Dermis microvascular lymphatic vessel endothelial cell (primary cell): ENCODE measurements at places on chromosomes 7 and 10. TPM values are rescaled to one million over a fixed set of nuclear protein-coding genes. Genes with fewer than 3 reads are reported as not detected.

- DNase-seq: no peak
Observed at GRCh38 chr10:94038024-94038423, 44.3 kb downstream of the PLCE1 start.

DNA sequence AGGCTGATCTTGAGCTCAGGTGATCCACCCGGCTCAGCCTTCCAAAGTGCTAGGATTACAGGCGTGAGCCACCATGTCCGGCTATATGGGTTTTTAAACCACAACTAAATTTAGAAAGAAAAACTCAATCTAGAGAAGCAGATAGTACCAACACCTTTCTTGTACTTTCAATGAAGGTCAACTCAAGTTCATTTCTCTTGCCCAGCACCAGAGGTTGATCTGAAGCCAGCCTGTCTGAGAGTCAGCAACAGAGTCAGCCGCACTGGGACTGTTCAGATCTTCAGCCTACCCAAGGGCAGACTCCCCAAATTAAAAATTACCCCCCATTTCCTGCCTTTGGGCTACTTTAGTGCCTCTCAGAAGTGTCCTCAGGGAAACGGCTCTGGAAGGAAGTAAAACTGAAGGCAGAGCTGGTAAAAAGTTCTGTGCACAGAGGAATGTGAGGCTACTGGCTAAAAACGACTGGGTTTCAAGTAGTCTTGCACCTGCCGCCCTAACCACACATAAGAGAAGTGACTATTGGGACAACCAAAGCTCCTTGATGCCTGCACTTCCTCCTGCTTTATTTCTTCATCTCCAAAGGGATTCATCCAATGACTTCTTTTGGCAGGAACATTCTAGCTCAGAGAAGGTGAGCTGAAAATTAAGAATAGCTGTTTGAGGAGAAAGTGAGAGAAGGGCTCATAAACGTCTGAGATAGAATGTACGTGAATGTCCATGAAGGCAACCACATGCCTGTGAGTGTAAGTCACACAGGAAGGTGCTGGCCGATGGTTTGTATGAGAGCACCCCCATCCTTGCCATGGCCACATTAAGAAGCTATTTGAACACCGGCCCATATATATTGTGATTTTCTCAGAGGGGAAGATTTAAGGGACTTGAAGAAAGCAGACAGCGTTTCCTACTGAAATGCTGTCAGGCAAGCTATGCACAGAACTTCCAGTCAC is 142.4 kb upstream of the PRR15 start:
- no peak for DNase-seq

GRCh38 chr7:30533886-30534285 is 29.3 kb upstream of the GGCT start:
- DNase-seq: no peak

DNA sequence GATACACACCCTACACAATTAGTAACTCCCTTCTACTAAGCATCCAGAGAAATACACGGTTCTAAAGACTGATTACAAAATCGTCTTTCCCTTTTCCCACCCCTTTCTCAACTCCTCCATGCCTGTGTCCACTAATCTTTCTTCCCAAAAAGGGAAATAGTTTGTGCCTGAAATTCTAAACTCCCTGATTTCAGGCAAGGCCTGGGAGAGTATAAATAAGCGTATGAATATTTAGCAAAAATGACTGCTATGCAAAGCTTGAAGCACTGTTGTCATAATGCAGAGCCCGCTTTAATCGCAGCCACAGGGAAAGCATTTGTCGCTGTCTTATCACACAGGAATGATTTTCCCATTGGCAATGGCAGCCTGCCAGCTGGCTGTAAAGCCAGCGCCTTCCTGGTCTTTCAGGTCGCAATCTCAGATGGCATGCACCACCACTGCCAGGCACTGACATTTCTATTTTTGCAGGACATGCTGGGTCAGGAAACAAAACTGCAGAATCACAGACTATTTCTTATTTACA is 142.9 kb upstream of the PCGF5 start:
- DNase-seq: peak; percentile 83

- no peak for DNase-seq
Observed at GRCh38 chr7:117086788-117087187, 133.5 kb downstream of the ST7 start.

DNA sequence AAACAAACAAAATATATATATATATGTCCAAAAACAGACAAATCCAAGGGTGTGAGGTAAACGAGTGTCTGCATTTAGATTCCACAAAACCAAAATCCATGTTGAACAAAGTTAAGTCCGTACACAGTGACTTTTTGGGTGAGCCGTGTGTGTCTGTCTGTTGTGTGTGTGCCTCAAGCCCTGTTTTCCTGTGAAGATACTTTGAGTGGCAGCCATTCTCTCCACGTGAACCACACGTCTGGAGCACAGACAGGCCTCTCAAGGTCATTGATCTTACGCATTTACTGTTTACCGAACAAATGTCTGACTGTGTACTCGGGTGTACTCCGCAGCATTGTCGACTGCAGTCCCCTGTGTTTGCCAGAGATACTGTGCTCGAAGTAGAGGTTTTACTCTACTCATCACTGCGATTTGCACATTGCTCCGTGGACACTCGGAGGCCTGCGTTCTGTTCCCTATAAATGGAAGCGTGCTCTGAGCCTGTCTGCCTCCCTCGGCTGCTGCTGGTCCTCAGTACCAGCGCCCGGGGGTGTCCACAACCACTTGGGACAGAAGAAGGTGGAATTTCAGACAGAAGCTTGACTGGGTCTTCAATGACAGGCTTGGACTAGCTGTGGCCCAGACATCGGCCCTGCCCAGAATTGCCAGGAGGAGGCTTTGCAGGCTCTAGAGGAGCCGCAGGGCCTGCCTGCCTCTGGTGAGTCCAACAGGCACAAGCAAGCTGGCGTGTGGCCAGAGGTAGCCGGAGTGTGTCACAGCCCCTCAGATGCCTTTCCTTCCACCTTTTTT is 22.1 kb downstream of the CYP17A1 start:
- DNase-seq: peak; percentile 85

DNA sequence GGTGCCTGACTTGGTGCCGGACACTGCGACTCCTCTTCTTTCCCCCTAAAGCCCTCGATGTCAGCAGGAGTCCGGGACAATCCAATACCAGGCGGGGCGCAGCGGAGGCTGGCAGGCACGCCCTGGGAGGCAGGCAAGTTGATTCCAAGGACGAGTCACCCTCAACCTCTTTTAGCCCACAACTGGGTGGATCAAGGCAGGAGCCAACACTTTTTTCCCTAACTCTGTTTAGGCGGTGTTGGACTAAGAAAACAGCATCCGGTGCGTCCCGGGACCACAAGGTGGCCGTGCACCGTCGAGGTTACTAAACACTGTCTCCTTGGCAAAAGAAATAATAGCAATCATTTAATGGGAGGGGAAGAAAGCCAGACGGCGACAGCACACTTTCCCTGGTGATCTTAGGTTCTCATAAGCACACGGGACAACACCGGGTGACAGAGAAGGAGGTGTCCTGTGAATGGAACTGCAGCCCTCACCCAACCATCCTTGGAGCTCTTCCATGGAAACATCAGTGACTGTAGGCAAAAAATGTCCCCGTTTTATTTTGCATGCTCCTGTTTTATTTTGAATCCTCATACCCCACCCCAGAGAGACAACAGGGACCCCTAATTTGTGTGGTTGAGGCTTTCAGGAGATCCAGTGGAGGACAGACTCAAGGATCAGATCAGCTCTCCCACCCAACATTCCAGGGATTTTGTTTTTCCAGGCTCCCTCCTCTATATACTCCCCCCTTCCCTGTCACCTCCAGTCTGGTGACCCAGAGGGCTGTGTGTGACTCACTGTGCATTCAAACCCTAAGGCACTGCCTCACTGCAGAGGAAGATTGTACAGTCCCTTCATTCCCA is 1.3 kb upstream of the CALCR start:
- no peak for DNase-seq

DNA sequence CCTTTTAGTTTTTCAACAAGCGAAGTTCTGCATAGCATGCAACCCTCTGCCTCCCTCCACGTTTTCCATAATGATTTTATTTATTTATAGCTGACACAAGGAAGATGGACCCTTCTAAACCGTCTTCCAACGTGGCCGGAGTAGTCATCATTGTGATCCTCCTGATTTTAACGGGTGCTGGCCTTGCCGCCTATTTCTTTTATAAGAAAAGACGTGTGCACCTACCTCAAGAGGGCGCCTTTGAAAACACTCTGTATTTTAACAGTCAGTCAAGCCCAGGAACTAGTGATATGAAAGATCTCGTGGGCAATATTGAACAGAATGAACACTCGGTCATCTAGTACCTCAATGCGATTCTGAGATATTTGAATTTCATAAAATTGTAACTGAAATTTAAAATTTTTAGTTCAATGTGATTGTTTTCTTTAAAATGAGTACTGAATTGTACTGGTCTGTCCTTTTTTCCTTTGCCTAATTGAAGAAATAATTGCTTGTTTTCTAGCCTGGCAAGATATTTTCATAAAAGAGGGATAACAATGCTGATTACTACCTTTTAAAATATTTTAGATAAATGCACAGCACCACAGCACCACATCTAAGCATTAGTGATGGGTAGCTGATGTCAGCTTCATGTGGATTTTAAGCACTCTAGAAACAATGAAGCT is 41.5 kb upstream of the SLC39A12 start:
- DNase-seq: peak; percentile 23

GRCh38 chr7:101956130-101956529 is 138.7 kb downstream of the CUX1 start:
- DNase-seq: peak; percentile 58

DNA sequence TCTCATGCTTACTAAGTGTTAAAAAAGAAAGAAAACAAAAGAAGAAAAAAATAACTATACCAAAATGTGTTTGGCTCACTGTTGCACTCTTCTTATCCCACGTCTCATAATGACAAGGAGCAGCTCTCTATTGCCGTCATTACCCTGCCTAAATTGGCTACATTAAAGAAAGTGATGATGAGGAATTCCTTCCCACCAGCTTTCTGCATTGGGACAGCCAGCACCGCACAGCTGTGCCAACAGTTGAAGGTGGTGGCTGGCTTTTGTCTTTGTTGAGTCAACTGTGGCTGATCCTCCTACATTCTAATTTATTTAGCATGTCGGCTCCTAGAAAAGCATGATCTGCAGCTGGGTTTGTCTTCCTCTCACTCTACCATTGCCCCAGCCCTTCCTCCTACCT is 751.8 kb downstream of the KCNMA1 start:
- no peak for DNase-seq

- no peak for DNase-seq
Observed at GRCh38 chr7:105788816-105789349, 87.5 kb downstream of the ATXN7L1 start.

- DNase-seq: no peak
Observed at GRCh38 chr10:9547936-9548904, 1469.5 kb upstream of the CELF2 start.

- DNase-seq: no peak
Observed at GRCh38 chr7:52726493-52726892, 308.9 kb upstream of the POM121L12 start.

DNA sequence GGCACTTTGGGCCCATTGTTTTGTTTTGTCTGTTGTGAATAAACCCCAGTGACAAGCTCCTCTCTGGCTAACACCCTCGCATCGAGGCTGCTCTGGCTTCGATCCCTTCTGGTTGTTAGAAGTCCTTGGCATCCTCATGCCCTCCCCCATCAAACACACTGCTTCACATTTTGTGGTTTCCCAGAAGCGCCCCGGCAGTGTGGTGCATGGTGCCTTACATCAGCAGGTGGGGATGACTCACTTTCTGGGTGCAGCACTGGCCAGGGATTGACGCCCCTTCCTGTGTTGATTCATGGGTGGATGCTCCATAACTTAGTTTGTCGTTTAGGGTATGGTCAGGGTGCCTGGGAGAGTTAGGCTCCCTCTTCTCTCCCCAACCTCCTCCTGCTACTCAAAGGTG is 51.4 kb downstream of the PLPP4 start:
- DNase-seq: no peak

- DNase-seq: no peak
Observed at GRCh38 chr10:78739444-78740053, 329.2 kb upstream of the ZMIZ1 start.

- no peak for DNase-seq
Observed at GRCh38 chr7:11517853-11518252, 314.1 kb downstream of the THSD7A start.

GRCh38 chr10:72267381-72267780 is 6.3 kb upstream of the DDIT4 start:
- DNase-seq: no peak

DNA sequence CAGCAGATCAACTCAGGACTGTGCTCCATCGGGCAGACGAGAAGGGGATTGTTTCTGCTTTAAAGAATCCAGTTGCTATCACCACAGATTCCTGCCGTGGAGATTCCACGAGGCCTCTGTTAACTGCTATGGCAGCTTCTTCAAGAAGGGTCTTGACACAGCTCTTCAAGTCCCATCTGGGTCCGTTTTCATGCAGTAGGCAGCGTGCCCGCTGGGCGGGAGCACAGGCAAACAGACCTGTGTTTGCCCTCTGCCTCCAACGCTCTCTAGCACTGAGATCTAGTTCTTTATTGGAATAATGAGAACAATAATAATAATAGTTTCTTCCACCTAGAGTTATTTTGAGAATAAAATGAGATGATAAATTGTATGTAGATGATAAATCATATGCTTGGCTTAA is 127.2 kb upstream of the SP8 start:
- no peak for DNase-seq

DNA sequence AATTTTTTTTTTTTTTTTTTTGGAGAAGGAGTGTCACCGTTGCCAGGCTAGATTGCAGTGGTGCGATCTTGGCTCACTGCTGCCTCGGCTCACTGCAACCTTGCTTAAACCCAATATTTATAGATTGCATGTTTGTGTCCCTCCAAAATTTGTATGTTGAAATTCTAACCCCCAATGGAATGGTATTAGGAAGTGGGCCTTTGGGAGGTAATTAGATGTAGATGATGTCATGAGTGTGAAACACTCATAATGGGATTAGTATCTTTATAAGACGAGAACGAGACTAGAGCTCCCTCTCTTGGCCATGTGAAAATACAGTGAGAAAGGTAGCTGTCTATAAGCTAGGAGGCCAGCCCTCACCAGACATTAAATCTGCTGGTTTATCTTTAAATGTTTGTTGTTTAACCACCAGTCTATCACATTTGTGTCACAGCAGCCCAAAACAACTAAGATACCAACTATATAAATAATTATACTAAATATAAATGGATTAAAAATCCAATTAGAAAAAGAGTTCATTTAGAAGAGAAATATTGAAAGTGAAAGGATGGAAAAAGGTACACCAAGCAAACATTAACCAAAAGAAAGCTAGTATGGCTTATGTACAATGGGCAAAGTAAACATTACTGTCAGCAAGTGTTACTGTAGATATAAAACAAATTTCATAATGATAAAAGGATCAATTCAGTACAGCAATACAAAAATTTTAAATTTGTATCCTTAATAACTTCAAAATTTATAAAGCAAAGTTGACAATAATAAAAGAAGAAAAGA is 9.3 kb downstream of the TCAF1 start:
- DNase-seq: peak; percentile 73

GRCh38 chr7:33904681-33905388 is 504 bp upstream of the BMPER start:
- peak; percentile 49 for DNase-seq

- DNase-seq: no peak
Observed at GRCh38 chr7:27203365-27203953, 3.6 kb upstream of the HOXA13 start.

GRCh38 chr7:32428546-32428945 is 61.6 kb downstream of the LSM5 start:
- no peak for DNase-seq

Gene DNMBP
- total RNA-seq: 21.3 and 38.4 TPM in 2 replicates

Gene PLAC9
- total RNA-seq: 0.63 and 3.7 TPM in 2 replicates

Gene LRRTM3
- not detected in 2 replicates for total RNA-seq

Gene KLF14
- total RNA-seq: not detected in 2 replicates

Gene PIP
- total RNA-seq: not detected in 2 replicates

Gene SEC61A2
- 3.5 and 6.4 TPM in 2 replicates for total RNA-seq

Gene FAM25A
- not detected in 2 replicates for total RNA-seq
